ENCODE measurements at places on chromosomes 6 and 20. TPM values are rescaled to one million over a fixed set of nuclear protein-coding genes. Genes with fewer than 3 reads are reported as not detected.
A peak's percentile ranks its signal among the peaks of the same experiment; 100 is the strongest.

Gene EYS
- total RNA-seq = not detected

- peak overlapping the region; percentile 71 for H3K27ac ChIP-seq
- peak; percentile 65 for DNase-seq
- no peak overlapping the region for H3K4me3 ChIP-seq
- H3K27me3 ChIP-seq = no peaks in the 10 kb centered on the region
- peaks cover 65% of the 10 kb centered on the region for H3K4me1 ChIP-seq
These were observed 40.3 kb downstream of the PLCG1 start for GRCh38 chr20:41177636-41178035.

DNA sequence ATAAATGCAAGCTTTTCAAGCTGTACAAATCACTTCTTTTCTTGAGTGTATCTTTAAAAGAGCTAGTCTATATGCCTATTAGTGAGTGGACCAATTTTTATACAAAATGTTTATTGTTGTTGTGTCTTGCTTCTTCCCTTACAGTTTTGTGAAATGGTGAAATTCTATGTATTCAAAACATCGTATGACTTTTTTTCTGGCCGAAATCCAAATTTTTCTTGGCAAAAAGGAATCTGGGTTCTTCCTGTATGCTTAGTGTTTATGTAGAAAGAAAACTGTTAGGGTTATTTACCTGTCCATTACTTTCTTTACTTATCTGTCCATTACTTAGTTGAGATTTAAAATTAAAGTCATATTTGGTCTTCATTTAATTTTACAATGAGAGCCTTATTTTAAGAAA, 153.9 kb downstream of the MMS22L start:
- H3K27ac ChIP-seq = no peak overlapping the region
- no peaks in the 10 kb centered on the region for H3K27me3 ChIP-seq
- DNase-seq = no peak
- H3K36me3 ChIP-seq = no peaks in the 10 kb centered on the region

DNA sequence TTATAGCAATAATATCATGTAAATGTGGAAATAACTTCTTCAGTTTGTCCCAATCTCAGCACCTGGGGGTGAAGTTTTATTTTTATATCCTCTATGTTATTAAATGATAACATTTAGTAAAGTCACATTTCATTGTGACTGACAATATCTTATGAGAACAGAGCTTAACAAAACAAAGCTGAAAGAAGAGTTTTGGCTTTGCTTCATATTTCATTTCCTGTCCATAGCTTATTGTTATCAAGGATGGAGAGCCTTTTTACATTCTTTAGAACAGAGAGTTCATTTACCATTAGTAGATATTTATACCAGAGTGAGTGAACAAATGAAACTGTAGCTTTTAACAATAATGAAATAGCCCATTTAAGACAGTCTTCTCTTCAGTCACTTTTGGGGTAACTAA, 231.9 kb upstream of the SGK1 start:
- DNase-seq = no peak
- H3K36me3 ChIP-seq = no peaks in the 10 kb centered on the region
- H3K27me3 ChIP-seq = no peaks in the 10 kb centered on the region
- peaks cover 7% of the 10 kb centered on the region for H3K4me1 ChIP-seq
- H3K27ac ChIP-seq = no peak overlapping the region

DNA sequence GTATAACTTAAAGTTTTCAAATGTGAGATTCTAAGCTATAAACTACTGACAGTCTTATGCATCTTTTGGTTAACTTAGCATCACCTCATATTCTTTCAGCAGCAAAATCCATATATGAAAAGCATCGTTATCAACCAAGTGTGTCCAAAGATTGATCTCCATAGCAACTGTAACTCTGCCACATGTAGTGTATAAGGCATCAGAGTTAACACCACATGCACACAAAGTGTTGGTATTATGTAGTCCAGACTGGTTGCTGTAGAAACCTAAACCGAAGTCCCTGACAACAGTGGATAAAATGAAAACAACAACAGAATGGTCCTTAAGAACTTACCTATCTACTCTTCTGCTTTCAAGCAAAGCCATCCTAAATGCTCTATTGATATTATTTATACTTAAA, 39.6 kb downstream of the PDSS2 start:
- DNase-seq = no peak
- no peak overlapping the region for H3K4me3 ChIP-seq
- no peaks in the 10 kb centered on the region for H3K27me3 ChIP-seq
- H3K36me3 ChIP-seq = no peaks in the 10 kb centered on the region
- H3K27ac ChIP-seq = no peak overlapping the region

Gene IL20RA
- total RNA-seq = not detected

Gene CPNE5
- total RNA-seq = 1.0 TPM

Gene WFDC10A
- total RNA-seq = not detected

Gene GHRH
- total RNA-seq = not detected

Gene ELOVL2
- total RNA-seq = 0.93 TPM

- H3K36me3 ChIP-seq = no peaks in the 10 kb centered on the region
- no peak for DNase-seq
- no peak overlapping the region for H3K27ac ChIP-seq
- no peaks in the 10 kb centered on the region for H3K4me1 ChIP-seq
- no peak overlapping the region for H3K4me3 ChIP-seq
These were observed 261.9 kb downstream of the CDH4 start for GRCh38 chr20:61514018-61514365.
